ENCODE measurements at places on chromosomes 3 and 15. TPM values are rescaled to one million over a fixed set of nuclear protein-coding genes. Genes with fewer than 3 reads are reported as not detected.

DNA sequence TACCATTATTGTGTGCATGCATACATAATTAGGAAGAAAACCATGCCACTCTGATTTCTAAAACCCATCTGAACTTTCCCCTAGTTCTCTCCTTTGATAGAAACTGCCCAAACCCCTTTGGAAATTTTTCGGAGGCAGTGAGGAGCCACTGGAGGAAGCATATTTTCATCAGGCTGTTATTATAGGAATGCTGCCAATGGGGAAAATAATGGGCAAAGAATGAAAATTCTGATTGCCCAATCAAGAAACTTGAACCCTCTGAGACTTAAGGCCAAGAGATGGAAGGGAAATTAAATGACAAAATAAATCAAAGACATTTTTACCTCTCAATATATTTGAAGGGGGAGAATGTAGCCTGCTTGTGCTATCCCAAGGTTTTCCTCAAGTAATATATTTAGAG is 376.0 kb upstream of the PDZRN3 start:
- no peak for DNase-seq

DNA sequence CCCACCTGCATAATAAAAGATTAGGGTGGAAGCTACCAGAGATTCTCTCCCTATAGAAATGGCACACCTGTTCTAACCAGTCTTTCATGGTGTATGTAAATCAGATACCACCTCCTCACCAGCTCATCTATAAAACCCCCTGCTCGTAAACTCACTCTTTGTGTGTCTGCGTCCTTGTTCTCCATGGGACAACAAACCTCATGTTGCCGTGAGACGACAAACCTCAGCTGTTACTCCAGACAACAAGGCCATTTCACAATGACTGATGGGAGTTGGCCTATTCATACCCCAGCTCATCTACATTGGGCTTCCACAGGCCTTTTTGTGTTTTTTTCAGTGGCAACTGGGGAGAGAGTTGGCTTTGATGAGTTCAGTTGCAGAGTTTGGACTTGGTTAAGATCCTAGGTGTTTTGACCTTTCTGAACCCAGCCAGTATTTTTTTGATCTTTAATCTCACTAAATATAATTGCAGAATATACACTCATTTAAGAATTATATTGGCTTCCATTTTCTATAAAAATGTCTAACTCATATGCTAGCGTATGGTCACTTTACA is 96.6 kb upstream of the LRIG1 start:
- DNase-seq = no peak

GRCh38 chr3:71640331-71640983 is 56.9 kb upstream of the FOXP1 start:
- DNase-seq = no peak

The VGLL3 gene
- total RNA-seq = 36.2 TPM

The CXCR6 gene
- total RNA-seq = 0.63 TPM

All from urinary bladder (tissue), 4 donors.